ENCODE measurements at places on chromosomes 6 and 20.

- DNase-seq: no peak
These were observed 26.5 kb downstream of the PTPRK start for GRCh38 chr6:128493877-128494276.

DNA sequence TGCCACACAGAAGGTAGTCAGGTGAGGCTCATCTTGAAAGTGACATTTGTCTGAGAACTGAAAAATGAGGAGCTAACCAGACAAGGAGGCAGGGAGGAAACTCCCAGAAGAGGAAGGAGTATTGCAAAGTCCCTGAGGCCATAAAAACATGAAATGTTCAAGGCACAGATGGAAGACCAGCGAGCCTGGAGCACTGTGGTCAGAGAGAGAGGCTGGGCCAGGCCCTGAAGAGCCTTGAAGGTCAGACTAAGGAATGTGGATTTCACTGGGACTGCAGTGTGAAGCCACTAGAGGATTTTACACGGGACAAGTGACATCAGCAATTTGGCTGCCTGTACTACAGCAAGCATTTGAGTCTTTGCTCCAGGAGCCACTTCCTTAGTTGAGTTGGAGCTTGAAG is 21.1 kb upstream of the TMEM181 start:
- no peak for DNase-seq

DNA sequence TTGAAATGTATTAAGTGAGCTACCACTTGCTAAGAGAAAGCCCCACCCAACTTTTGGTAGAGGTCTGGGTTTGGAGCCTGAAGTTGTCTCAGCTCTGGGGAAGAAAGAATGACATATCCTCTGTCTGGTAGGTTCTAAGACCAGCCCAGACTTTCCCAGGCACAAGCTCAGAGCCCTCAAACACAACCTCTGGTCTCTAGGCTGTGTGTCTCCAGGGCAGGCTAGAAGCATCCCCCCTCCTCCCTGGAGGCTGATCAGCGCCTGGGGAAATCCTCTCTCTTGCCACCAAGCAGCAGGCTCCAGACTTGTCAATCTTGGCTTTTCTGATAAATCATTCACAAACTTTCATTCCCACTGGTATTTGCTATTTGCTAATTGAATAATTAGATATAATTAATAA is 226.5 kb upstream of the CST7 start:
- DNase-seq: no peak

- DNase-seq: no peak
These were observed 86.5 kb upstream of the SCP2D1 start for GRCh38 chr20:18727032-18727508.

DNA sequence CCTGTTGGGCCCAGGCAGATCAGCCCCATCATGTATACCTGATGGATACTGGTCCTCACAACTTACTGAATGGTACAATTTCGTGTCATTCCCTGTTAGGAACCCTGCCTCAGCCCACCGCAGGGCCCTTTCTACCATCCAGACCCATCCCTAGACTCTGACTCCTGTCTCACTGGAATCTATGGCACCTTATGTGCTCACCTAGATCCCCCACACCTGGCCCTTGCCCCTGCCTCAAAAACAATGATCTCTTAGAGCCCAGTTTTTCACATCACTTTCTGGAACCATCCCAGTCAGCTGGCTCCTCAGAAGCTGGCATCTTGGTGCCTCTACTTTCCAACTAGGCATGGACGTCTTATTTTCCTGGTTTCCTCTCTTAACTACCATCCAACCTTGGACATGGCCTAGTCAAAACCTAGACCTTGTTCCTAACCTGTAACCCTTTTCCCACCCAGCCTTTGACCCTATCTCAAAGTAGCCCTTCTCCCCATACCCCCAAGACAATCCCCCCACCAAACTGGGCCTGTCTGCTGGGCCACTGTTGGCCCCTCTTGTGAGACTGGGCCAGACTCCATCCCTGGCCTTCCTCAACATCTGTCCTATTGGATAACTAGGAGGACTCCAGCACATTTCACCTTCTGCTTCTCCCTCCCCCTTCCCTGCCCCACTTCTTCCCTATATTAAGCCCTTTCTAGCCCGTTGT is 981 bp downstream of the HM13 start:
- DNase-seq: no peak

- DNase-seq: no peak
These were observed 316.2 kb downstream of the ADGRB3 start for GRCh38 chr6:68951270-68951669.

- no peak for DNase-seq
These were observed 16.7 kb upstream of the ENTPD6 start for GRCh38 chr20:25178563-25179438.

DNA sequence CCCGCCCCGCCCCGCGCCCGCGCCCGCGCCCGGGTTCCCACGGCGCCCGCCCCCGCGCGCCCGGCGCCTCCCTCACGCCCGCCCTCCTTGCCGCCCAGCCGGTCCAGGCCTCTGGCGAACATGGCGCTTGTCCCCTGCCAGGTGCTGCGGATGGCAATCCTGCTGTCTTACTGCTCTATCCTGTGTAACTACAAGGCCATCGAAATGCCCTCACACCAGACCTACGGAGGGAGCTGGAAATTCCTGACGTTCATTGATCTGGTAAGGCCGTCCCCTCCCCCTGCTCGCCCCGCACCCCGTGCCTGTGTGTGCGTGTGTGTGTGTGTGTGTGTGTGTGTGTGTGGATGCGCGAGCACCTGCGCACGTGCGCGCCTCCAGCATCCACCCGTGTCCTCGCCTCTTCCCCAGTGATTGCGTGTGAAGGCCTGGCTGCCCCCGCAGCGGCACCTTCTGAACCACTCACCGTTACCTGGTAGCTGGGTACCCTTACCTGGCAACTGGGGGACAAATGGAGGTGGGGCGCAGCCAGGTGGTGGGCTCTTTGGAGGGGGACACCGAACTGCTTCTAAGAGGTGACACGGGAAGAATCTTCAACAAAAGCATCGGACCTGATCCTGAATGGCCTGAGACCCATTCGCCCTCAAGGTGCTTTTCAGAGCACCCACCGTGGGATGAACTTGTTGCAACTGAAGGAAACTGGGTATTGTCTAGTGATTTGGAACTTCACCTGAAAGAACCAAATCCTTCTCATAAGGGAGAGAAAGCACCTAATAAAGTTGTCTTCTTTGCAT is at the start of gene AIG1:
AIG1 (plus strand) TSS at position 84 of the 791 bp plus-strand sequence; CDS start at position 121, 37 bp downstream.
- DNase-seq: peak; percentile 26

DNA sequence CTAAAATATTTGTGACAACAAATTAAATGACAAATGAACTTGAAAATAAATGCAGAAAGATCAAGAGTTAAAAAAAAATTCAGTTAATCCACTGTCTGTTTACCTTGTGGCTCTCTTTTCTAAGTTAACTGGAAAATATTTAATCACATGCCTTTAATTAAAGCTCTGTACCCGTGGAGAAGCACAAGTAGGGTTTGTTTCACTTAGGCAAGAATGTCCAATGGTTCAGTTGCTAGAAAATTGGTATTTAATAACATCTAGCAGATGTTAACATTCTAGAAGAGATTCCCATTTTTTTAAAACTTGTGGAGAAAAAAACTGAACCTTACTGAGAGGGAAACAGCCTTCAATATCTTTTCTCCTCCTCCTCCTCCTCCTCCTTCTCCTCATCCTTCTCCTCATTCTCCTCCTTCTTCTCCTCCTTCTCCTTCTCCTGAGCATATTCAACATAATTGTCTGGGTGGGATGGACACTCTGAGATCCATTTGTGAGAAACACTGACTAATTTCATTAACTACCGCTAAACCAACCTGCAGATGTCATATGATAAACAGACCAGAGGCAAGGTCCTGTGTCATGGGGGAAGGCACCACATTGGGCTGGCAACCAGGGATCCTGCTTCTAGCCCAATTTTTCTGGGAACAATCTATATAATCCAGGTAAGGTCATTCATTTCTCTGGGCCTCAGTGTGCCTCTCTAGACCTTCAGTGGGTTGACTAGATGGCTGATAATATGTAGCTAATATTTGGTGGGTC is 44.1 kb upstream of the AKIRIN2 start:
- no peak for DNase-seq

DNA sequence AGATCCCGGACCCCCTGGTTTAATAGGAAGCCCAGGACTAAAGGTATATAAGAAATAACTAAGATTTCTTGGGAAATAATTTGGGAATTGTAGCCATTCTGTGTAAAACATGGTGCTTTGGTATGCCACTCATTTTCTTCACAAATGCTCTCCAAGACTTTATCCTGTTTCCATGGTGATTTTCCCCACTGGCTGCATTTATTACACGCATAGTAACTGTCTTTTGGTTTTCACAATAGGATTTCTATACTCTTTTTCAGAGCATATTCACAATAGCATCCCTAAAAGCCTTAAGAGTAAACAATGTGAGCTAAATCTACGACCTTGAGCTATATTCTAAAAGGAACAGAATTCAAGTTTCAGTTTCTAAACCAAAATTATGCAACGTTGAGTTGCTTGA is 160.8 kb downstream of the COL9A1 start:
- no peak for DNase-seq

- DNase-seq: no peak
These were observed 11.7 kb upstream of the TBC1D7 start for GRCh38 chr6:13339863-13340630.

DNA sequence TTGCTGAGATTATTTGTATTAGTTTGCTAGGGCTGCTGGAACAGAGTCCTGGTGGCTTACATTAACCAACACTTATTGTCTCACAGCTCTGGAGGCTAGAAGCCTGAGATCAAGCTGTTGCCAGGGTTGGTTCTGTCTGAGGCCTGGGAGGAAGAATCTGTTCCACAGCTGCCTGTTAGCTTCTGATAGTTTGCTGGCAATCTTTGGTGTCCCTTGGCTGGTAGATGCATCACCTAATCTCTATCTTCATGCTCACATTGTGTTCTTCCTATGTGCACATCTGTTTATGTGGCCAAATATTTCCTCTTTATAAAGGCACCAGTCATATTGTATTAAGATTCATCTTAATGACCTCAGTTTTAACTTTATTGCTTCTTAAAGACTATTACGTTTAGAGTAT is 19.5 kb downstream of the SF3B5 start:
- DNase-seq: no peak

GRCh38 chr6:169854083-169854725 is 102.8 kb downstream of the ERMARD start:
- no peak for DNase-seq

GRCh38 chr6:150377211-150377781 is 8.5 kb downstream of the IYD start:
- no peak for DNase-seq

DNA sequence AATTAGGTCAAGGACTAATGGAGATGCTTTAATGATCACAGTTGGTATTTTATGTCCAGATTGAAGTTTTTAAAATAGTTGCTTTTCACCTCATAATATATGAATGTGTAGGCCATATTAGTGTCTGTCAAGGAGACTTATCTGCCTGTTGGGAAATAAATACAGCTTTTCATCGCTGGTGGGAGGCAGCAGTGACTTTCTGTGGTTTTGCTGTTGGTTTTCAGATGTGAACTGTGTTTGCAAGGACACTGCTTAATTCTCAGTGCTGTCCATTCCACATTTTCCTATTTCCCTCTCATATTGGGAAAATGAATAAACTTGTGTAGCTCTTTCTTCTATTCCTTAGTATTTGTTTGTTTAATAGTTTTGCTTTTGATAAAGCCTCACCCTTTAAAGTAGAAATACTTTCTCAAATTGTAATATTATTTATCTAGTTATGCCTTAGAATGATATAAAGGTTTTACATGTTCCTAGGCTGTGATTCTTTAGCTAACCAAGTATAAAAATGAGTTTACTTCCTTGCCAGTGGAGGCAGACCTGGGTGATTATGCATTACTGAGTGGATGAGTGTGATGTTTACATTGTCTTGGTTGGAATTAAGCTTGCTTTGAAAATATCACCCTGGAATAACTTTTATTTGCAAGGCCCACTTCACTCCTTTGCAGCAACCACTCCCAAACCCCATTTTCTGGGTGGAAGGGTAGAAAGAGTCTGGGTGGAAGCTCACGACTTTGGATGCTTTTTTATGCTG is 3.3 kb downstream of the PLCB4 start:
- no peak for DNase-seq

- no peak for DNase-seq
These were observed 88.3 kb upstream of the PAK5 start for GRCh38 chr20:9927224-9927623.

- DNase-seq: no peak
These were observed 97.4 kb downstream of the FILIP1 start for GRCh38 chr6:75396005-75396800.

DNA sequence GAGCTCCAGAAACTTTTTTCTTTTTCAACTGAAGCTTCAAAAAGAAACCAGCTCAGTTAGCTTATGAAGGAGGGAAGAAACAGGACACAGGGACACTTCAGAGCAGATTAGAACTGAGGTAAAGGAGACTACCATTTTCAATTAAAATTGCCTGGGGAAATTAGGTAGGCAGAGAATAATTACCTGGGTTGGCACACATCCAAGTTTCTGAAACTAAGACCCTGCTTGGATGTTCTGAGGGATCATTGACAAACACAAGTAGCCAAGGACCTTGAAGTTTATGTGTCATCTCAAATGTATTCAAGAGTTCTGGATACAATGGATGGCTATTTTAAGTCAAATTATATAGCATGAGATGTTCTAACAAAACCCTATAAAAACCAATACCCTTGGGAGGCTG is 137.6 kb downstream of the PLCB4 start:
- DNase-seq: no peak

- DNase-seq: no peak
These were observed 32.9 kb downstream of the COX4I2 start for GRCh38 chr20:31670371-31671228.

GRCh38 chr6:62150048-62150663 is 135.9 kb downstream of the KHDRBS2 start:
- no peak for DNase-seq

DNA sequence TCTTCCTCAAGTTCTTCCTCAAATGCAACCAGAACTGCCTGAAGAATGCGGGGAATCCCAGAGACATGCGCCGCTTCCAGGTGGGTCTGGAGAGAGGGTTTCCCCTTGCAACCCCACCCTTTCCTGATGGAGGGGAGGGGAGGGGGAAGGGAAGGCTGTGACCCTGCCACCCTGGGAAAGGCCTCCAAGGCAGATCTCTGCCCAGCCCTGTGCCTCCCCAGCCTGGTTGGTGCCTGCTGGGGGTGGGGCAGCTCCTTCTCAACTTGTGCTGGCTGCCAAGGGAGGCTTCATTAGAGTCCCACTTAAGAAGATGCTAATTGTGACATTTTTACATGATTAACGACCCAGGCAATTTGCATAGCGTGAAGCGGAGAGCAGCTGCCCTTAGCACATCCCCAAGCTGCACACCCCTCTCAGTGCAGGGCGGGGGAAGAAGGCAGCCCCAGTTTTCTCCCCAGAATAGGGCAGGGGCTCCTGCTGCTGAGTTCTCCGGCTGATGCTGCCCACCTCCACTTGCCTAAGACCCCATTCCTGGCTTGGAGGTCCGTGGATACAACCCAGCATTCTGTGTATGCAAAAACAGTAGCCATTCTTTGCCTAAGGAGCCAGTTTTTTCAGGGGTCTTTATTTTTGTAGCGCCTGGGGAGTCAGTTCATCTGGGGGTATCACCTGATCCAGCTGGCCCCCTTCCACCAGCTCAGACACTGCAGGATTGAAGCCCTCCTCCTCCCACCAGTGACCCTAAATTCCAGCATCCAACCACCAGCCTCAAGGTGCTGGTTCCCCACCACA is 51.7 kb downstream of the CPXM1 start:
- DNase-seq: no peak

GRCh38 chr6:22024973-22025467 is 271.8 kb downstream of the PRL start:
- no peak for DNase-seq

- DNase-seq: no peak
These were observed 54.5 kb downstream of the KIF16B start for GRCh38 chr20:16518784-16519084.

Data from activated T-helper 1 cell treated with anti-CD3 and anti-CD28 coated beads, Interleukin-2, amount 50 U/mL, for 16 hours (primary cell).